CD4-positive, alpha-beta T cell treated with Interleukin-4 for 1 hour (primary cell): ENCODE measurements at places on chromosomes 5 and 9.

DNA sequence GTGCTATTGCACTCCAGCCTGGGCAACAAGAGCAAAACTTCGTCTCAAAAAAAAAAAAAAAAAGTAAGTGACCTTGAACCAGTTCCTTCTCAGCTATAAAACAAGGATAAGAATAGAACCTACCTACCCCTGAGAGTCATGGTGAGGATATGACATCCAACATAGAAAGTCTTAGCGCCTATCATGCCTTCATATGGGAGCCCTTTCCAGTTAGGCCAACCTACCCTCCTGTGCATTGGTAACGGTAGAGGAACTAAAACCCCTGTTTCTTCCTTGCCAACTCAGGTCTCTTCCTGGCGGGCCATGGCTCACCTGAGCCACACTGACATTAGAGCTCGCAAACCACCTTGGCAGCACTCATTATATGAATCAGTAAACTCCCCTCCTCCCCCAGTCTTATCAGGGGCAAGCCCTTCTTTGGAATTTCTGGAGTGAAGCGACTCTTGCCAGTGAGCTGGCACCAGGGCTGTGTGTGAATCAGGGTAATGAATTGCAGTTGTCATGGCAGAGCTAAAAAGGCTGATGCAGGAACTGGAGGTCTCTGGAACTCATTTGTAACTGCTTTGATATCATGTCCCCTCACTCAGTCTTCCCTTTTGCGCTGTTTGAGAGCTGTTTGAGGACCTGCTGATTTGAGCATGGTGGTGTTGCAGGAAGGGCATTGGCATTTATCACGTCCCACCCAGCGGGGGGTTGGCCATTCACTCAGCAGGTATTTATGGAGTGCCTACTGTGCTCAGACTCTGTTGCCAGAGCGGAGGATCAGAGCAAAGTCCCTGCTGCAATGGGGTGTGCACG, 10.3 kb downstream of the WWC1 start:
- DNase-seq: no peak

DNA sequence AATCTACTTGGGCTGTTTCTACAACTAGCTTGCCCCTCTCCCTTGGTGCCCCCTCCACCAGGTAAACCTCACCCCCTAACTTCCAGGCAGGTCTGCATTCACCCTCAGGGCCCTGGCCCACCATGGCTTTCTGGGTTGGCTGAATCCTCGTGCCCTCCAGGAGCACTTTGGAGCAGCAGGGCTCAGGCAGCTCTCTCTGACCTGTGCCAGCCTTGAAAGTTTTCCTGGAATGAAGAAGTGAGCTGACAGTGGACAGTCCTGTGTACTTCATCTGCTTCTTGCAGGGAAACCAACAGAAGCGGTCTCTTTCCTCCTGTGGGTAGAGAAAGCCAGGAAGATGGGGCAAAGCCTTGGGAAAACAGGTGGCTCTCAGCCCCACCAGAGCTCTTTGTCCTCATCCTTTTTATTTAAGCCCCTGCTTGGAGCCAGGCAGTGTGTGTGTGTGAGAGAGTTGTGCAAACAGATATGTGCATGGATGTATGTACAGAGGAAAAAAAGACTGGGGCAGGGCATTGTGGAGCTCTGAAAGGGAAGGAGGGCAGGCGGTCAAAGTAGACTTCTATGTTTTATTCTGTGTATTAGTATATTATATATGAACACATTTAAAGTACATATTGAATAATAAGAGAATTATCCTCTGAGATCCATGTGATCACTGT, 62.3 kb upstream of the SPRY4 start:
- DNase-seq: no peak

- DNase-seq: no peak
Measured at GRCh38 chr9:74573640-74574191, 76.6 kb downstream of the RORB start.

DNA sequence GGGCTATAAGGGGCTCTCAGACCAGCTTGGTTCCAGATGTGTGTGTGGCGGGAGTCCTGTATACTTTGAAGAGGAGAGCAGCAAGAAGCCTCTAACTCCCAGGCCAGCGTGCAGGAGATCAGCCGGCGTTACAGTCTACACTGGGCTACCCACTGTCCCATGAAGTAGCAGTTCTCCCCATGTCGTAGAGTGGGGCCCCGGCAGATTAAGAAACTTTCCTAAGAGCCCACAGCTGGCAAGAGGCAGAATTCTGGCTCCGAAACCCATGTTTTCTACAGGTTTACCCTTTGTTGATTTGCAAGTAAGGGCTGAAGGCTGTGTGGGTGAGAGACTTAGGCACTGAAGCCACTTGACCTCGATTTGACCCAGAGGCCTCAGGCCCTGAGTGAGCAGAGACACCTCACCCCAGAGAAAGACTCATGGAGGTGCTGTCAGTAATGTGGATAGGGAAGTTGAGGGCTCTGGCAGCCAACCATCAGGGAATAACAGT, 881 bp upstream of the B4GALT1 start:
- peak; percentile 40 for DNase-seq

DNA sequence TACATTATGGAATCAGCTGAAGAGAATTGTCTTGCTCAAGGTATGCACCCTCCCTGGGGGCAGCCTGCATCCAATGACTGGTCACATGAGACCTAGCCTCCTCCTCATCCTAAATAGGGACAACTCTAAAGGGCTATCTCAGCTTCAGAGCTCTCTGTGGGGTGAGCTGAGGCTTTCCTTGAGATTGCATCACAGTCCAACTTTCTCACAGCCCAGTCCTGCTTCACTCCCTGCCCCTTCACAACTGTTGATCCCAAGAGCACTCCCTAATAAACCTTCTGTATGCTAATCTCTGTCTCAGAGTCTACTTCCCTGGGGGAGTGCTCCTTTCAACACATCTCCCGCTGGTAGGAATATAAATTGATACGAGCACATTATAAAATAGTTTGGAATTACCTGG, 44.1 kb upstream of the ERBIN start:
- no peak for DNase-seq

DNA sequence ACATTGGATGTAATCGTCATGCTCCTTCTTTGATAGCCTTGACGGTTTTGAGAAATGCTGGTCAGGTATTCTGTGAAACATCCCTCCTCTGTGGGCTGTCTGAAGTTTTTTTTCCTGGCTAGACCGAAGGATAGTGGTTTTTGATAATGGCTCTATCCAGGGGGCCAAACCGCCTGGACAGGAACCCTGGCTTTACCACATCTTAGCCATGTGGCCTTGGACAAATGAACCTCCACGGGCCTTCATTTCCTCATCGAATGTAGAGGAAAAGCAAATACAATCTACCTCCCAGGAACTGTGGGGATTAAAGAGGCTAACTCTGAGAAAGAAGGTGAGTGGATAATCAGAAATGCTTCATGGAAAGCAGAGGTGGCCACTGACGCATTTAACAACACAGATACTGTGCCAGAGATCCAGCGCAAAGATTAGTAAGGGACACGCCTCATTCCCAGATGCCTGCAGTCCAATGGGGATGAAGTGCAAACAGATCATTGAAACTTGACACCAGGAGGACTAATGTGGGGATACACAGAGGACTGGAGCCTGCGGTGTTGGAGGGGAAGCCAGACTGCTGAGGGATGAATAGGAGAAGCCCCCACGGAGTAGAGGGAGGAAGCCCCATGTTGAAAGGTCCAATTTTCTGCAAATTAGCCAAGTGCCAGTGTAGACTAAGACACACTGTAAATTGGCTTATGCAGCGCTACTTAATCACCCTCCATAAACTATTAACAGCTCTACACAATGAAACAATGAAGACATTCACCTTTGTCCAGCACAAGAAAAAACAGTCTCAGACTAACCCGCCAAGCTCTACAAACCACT, 41.6 kb downstream of the MYO10 start:
- DNase-seq: no peak

- no peak for DNase-seq
Measured at GRCh38 chr9:131279196-131279862, 3.0 kb upstream of the FAM78A start.

- peak; percentile 38 for DNase-seq
Measured at GRCh38 chr9:127805620-127806019, 2.9 kb downstream of the FPGS start.

DNA sequence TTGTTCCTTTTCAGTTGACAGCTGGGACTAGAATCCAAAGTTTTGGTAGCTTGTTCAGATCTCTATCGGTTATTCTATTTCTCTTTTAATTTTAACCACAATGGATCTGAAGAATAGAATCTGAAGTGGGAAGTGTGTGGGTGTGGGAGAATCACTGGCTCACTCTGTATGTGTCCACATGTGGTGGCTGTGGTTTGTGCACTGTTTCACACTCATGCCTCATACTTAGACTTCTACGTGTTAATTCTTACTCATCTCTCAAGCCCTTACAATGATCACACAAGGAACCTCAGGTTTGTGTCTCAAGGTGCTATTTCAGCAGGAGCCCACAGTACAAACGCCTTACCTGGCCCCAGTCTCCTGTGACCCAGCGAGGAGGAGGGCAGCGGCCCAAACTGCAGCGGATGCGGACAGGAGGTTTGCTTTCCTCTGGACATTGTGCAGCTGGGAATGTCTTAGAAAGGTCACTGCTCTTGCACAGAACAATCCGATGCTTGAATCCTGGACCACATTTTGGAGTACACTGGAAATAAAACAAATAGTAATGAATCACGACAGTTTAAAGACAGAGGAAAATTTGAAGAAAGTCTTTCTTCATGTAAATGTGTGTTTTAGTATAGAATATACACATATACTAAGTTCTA, 309.1 kb downstream of the ADAMTS6 start:
- DNase-seq: no peak

- DNase-seq: no peak
Measured at GRCh38 chr5:149254506-149254905, 17.2 kb upstream of the AFAP1L1 start.

DNA sequence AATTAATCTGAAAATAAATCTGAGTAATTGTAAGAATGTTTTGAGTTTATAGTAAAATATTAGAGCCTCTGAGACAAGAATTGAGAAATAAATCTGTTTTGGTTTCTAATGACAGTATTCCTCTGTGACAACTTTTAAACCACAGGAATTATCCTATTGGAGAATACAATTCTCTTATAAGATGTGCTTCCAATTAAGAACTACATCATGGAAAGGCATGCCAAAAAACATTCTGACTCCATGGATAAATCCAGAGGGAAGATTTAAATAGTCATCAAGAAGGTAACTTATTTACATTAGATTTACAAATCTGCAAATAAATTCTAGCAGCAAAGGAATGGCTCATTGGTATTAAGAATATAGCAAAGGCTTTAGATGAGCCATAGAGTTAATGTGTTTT, 178.3 kb upstream of the ACOT12 start:
- no peak for DNase-seq
